ENCODE measurements at places on chromosomes 1 and 21.

DNA sequence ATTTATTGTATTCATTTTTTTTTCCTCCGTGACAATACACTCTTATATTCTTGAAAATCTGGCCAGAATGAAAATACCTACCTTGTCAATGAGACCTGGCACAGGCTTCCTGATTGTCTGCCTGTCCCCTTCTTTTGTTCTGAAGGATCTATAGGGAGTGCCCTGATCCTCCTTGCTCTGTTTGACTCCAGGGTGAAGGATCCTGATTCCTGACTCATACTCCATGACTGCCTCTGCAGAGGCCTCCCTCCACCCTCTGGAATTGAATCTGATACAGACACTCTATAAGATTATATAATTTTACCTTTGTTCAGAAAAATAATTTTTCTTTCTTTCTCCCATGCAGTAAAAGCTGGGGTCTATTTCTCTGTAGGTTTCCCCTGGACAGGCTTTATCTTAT, 116.2 kb downstream of the HMCN1 start:
- no peak for DNase-seq

DNA sequence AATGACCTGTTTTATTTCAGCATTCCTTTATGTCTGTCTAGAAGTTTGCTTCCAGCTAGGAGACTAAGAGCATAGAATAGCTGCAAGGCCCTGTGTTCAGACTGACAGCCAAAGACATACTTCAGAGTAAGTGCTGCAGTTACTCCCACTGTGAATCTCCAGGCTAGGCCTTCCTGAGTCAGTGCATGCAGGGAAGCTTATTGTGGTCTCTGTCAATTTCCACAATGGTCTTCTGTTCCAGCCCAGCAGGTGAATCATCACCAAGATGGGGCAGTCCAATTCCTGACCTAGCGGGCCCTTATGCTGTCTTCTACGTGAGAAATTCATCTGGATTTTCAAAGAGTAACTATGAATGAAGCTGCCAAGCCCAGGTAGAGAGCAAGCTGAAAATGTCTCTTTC, 146.3 kb upstream of the C8B start:
- DNase-seq = no peak

DNA sequence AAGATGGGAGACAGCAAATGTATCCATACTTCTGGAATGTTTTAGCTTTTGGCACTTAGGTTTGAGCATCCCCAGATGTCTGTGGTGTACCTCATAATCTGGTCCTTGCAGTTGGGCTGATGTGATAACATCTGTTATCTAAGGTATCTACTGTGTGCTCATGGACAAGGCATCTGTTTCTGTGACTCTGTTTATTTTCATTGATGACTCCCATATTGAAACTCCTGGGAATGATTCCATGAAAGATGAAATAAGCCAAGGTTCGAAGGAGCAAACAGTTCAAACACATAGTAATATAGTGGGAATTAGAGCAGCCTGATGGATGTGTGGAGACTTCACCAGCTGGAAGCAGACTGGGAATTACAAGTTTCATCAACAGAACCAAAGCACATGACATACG, 20.7 kb upstream of the TRIM45 start:
- no peak for DNase-seq

- DNase-seq = no peak
Observed at GRCh38 chr1:108041360-108042142, 76.6 kb upstream of the VAV3 start.

- no peak for DNase-seq
Observed at GRCh38 chr1:111195002-111195684, 5.3 kb downstream of the DENND2D start.

DNA sequence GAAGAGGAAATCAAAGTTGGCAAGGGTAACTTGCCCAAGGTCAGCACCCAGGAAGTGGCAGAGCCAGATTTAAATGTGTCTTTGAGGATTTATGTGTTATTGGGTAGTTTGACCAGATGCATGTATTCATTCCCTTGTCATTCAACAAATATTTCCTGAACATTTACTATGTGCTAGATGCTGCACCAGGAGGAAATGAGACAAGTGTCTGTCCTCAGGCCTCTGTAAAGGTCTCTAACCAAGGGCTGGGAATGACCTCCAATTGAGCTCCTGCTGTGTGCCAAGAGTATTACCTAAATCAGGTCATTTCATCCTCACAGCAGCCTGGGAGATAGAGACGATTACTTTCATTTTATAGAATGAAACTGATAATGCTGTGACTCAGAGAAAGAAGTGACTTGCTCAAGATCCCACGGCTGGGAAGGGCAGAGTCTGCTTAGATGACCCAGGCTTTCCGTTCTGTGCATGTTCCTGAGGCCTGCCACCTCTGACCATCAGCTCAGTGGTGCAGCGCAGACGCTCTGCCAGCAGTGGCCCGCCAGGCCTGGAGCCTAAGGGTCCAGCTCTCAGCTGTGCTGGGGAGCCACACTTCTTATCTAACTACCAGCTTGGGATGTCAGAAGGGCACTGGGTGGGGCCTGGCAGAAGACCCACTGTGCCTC, 3.5 kb upstream of the TTC22 start:
- no peak for DNase-seq

- no peak for DNase-seq
Observed at GRCh38 chr1:171206204-171206977, 21.3 kb downstream of the FMO2 start.

GRCh38 chr1:168054117-168054516, 82.6 kb downstream of the GPR161 start:
- no peak for DNase-seq

GRCh38 chr21:31665397-31665796, 5.9 kb downstream of the SOD1 start:
- DNase-seq = no peak

GRCh38 chr1:232924874-232925273, 25.5 kb upstream of the NTPCR start:
- DNase-seq = no peak

- DNase-seq = no peak
Observed at GRCh38 chr1:50779801-50780200, 180.3 kb downstream of the FAF1 start.

- no peak for DNase-seq
Observed at GRCh38 chr21:41359286-41359685, 2.5 kb upstream of the MX2 start.

GRCh38 chr1:33455539-33456501, 16.6 kb upstream of the ZSCAN20 start:
- no peak for DNase-seq

DNA sequence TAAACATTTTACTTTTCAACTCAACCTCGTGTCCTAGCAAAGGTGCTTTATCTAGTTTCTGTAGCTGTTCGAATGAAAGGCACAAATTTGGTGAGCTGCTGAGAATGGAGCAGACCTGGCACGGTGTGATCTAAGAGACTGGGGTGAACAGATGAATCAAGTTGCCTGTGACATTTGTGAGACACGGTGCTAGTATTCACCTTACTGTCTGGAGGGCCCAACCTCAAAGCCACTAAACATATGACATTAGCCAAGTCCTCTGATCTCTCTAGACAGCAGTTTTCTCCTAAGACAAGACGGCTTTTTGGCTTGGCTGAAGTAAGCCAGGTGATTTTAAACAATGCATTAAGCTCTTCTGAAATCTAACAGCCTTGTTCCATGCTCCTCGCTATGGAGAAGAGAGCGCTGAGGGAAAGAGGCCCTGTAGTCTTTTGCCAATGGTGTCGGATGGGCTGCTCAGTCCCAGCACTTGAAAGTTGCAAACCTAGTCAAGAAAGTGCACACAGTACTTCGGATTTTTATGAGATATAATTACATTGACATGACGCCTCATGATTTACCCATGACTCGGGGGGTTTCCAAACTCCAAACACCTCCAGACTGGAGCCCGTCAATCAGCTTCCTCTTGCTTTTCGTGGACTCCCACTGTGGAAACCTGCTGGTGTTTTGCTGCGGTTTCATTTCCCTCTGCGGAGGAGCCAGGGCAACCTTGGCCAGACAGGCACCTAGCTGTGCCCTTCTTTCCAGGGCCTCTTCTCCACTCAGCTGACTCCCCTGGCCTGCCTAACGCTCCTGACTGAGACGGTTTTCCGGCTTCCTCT, 794 bp upstream of the TOR3A start:
- no peak for DNase-seq

DNA sequence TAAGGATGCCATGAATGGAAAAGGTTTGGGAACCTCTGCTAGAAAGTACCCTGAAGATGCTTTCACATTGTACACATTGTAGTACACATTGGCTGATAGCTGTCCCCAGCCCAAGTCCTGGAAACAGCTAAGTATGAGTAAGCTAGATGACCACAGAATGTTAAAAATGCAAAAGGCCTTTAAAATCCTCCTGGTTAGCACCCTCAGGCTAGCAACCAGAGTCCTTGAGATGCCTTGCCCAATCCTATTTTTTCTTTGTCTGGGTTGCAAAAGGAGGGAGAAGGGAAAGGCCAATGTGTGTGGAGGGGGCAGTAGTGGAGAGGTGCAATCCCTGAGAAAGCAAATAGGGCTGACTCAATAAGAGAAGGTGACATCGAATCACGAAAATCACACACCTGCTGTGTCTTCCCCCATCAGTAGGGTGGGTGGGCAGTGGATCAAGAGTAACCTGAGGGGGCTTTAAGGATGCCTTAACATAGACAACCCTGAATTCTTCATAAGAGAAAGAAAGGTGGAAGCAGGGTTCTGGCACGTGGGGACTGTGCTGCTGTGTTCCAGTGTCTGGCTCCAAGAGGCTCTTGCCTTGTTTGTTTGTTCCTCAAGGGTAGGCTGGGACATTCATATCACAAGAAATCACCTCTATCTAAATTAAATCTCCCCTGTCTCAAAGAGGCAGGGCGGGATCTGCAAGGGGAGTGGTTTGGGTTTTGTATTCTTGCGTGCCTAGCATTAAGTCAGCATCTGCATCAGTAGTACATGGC, 266.2 kb upstream of the PLXNA2 start:
- no peak for DNase-seq

GRCh38 chr1:218394416-218394815, 49.3 kb downstream of the TGFB2 start:
- DNase-seq = no peak

DNA sequence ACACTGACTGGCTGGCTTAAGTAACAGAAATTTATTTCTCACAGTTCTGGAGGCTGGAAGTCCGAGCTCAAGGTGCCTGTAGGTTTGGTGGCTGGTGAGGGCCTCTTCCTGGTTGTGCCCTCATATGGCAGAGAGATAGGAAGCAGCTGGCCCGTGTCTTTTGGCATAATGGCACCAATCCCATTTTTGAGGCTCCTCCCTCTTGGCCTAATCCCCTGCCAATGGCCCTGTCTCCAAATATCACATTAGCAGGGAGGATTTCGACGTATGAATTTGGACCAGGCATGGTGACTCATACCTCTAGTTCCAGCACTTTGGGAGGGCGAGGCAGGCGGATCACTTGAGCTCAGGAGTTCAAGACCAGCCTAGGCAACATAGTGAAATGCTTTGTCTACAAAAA, 37.4 kb downstream of the AGPAT3 start:
- DNase-seq = no peak

DNA sequence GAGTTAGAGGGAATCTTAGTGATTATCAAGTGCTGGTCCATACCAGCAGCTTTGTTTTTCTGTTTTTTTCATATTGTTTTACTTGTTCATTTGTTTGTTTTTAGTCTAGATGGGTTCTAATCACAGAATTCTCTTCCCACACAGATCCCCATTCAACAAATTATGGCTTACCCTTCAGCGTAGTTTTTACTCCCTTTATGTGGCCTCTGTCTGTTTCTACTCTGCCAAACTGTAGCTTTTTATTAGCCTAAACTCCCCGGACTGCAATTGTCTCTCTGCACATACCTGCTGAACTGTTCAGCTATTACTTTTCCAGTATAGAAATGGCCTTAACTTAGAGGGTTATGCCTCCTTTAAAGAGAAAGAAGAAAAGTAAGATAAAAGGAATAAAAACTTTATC, 348.5 kb downstream of the TGFB2 start:
- no peak for DNase-seq
